ENCODE measurements at places on chromosomes 2 and 18.

- no peak for DNase-seq
These were observed 44.0 kb downstream of the CIB4 start for GRCh38 chr2:26597197-26597596.

DNA sequence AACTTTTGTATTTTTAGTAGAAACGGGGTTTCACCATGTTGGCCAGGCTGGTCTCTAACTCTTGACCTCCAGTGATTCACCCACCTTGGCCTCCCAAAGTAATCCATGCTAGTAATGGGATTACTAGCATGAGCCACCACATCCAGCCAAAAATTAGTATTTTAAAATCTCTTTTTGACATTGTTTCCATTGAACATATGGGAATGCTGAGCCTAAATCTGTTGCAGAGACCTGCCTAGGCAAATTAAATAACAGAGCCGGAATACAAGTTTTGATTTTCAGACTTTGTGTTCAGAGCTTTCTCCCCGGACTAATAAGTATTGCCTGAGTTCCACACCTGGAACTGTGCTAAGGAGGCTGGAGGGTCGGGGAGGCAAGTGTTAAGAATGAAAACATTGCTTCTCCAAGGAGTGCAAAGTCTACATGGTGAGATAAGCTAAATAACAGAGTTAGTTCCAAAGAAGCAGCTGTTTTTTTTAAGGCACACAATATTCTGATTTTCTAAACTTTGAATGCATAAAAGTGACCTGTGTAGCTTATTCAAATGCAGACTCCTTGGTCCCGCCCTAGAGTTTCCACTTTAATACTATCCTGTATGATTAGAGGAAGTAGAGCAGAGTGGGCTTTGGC lies 150.6 kb upstream of the CELF4 start:
- DNase-seq: no peak

DNA sequence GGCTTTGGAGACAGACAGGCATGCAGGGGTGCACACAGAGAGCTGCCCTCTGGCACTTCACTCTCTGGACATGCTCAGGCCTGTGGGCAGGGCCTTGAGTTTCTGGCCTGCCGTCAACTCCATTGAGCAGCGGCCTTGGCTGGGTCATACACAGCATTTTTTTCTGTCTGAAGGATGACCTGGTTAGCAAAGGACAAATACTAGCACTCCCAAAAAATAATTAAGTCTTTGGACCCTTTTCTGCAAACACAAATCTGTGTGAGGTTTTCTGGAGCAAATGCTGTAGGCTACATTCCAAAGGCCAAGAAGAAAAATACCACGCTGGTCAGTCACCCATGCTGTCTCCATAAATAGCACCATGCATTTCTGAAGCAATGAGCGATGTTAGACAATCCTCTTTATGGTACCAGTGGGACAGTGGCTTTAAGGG lies 124.7 kb upstream of the CTAGE1 start:
- DNase-seq: no peak

- no peak for DNase-seq
These were observed 464 bp upstream of the SESTD1 start for GRCh38 chr2:179265082-179265510.

GRCh38 chr2:58543442-58543841 lies 302.3 kb upstream of the FANCL start:
- no peak for DNase-seq

DNA sequence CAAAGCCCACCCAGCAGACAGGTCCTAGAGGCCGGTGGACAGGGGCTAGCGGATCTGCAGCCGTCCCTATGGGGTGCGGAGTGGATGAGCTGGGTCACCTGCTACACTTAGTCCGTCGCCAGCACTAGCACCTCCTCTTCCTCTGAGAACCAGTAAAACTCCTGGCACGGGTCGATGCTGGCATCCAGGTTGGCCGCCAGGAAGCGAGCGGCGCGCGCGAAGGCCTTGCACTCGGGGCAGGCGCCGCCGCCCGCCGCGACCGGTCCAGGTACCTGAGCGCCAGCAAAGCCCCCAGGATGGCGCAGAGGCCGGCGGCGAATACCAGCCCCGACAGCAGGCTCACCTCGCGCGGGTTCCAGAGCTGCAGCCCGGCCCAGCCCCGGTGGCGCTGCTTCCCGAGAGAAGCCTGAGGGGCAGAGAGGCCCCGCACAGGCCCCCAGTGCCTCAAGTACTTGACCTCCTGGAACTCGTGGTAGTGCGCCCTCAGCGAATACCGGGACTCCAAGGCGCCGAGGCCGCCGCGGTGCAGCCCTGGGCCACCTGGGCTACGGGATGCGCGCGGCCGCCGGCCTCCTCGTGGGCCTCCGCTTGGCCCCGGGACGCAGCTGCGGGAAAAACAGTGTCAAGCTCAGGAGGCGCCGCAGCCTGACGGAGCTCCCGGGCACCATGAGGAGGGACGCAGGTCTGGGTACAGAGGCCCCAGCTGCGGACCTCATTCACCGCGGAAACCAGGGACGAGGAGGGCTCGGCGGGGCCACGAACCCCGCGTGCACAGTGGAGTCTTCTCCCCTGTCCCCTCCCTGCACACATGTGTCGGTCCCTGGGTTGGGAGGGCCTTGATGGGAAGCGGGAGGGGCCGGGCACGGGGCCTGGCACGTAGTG lies 27.5 kb upstream of the ALPP start:
- no peak for DNase-seq

GRCh38 chr2:164898475-164898874 lies 56.9 kb downstream of the SLC38A11 start:
- DNase-seq: no peak

- no peak for DNase-seq
These were observed 81.5 kb upstream of the EML6 start for GRCh38 chr2:54641988-54642387.

GRCh38 chr2:224881846-224882245 lies 160.4 kb downstream of the DOCK10 start:
- DNase-seq: no peak

DNA sequence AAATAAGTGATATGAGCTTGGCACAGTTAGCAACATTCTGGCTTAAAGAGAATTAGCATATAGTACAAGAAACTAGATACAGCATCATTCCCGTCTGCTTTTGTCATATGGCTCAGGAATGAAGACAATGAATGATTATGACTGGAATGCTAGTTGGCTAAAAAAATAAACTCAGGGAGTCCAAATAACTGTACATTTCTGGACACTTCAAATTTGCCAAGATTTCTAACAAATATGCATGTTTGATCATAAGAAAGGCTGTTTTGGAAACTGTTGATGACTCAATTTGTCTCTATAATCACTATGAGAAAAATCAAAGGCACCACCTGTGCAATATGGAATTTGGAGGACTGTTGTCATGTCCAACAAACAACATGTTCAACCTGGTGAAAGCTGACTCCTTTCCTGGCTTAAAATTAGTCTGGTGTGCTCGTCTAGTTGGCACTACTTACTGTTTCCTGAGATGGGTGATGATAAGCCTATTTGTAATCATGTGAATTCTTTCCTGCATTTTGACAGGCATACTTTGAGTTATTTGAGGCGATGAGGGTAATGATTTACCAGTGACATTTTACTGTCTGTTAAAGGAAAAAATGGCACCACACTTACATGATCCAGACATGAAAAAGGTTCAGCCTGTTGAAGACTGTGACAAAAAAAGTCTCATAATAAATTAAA lies 133.9 kb upstream of the CDH20 start:
- DNase-seq: no peak

- no peak for DNase-seq
These were observed 38.6 kb downstream of the MARCHF7 start for GRCh38 chr2:159750873-159751272.

DNA sequence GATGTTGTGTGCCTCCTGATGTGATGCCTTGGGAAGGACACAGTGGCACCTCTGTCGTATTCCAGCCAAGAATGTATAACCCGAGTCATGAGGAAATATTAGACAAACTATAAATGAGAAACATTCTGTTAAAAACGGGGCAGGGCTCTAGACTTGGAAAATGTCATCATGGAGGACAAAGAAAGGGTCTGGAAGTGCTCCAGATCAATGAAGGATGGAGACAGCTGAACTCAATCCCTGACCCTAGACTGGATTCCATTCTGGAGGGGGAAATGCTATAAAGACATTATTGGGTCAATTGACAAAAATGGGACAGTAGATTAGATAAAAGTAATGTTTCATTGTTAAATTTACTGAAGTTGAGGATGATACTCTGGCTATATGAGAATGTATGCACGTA lies 92.1 kb downstream of the SLC4A3 start:
- no peak for DNase-seq

GRCh38 chr2:68469935-68470334 lies 2.5 kb downstream of the APLF start:
- no peak for DNase-seq

GRCh38 chr18:7618891-7619442 lies 51.9 kb downstream of the PTPRM start:
- no peak for DNase-seq

DNA sequence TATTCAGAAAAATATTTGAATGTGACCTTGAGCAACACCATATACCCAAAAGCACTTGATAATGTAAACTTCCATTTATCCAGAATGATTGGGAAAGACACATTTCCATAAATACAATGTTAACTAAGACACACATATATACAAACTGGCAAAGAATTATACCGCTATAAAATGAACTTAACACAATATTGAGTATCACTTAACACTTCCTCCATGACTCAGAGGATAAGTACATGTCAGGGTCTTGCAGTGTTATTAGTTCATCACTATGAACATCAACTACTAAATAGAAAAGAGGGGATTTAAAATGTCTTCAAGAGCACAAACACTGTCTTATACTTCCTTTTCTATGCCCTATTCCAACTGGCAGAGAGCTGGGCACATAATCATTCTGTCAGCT lies 18.6 kb downstream of the WDSUB1 start:
- no peak for DNase-seq

- no peak for DNase-seq
These were observed 104.9 kb downstream of the IRS1 start for GRCh38 chr2:226694586-226695284.

DNA sequence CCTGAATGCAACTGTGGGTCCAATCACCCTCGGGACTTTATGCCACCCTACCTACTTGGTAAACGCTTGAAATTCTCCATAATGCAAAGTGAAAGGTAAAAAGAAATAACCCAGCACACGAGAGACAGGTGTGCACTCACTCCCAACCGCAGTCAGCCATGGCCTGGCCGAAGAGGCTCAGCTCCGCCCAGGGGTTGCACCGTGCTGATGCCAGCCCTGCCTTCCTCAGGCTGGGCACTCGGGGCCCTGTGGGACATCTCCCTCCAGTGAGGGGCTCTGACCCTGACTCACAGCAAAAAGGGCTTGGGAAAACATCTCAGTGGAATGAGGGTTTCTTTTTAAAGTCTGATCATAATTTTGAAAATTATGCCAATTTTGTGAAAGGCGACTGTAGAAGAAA lies 13.3 kb downstream of the SLC66A2 start:
- DNase-seq: no peak

- DNase-seq: peak; percentile 49
These were observed 38.5 kb downstream of the LPIN1 start for GRCh38 chr2:11784747-11785610.

DNA sequence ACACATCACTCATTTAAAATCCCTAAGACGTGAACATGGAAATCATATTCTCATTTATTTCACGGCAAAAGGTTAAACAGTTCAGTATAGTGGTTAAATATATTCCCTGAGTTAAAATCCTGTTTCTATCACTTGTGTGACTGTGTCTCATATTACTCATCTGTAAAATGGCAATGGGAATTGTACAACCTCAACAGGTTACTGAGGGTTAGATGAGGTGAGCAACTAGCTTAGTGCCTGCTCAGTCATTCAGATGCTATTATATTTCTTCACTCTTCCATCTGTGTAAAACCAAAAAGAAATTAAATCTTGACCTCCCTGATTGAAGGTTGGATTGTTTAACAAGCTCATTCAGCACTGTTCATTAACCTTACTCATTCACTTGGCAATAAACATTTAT lies 212.4 kb upstream of the STK17B start:
- DNase-seq: no peak

DNA sequence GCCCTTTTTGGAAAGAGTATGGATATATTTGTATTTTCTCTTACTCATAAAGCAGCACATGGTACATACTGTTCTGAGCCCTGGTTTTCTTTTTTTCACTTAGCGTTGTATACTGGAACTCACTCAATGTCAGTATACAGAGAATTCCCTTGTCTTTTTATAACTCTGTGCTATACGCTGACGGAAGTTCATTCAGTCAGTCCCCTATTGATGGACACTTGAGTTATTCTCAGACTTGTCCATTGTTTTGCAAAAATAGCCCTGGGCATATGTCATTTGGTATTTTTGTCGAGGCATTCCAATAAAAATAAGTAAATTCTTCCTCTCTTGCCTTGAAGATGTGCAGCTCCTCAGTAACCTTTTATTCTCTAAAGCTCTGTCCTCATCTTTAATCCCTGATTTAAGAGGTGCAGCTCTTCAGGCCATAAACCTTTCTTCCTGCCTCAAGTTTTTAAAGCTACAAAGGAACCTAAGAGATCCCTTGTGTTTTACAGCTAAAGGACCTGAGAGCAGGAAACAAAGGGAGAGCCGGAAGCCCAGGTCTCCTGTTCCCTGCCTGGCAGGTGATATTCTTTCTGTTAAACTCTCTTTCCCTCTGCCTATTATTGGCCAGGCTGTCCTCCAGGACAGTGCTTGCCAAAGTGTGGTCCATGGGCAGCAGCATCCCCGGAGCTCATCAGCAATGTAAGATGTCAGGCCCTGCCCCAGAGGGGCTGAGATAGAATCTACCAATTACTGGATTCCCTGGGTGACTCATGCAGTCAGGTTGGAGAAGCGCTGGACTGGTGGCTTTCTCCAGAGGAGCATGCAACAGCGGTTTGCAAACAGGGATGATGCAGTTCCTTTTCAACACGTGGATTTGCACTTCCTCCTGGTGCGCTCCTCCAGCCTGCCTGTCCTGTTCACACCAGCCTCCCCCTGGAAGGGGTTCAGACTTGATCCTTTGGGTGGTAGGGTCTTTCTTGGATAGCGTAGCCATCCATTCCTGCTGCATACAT lies 158.0 kb downstream of the NEDD4L start:
- DNase-seq: no peak

GRCh38 chr2:68375582-68375981 lies 10.5 kb downstream of the PLEK start:
- no peak for DNase-seq

GRCh38 chr2:12932192-12932591 lies 215.5 kb downstream of the TRIB2 start:
- DNase-seq: no peak

- DNase-seq: no peak
These were observed 448.9 kb downstream of the NBAS start for GRCh38 chr2:15112216-15112615.

GRCh38 chr18:11785444-11786055 lies 65.7 kb upstream of the CHMP1B start:
- DNase-seq: no peak

- peak; percentile 32 for DNase-seq
These were observed 31.2 kb downstream of the STAMBP start for GRCh38 chr2:73859721-73860586.

DNA sequence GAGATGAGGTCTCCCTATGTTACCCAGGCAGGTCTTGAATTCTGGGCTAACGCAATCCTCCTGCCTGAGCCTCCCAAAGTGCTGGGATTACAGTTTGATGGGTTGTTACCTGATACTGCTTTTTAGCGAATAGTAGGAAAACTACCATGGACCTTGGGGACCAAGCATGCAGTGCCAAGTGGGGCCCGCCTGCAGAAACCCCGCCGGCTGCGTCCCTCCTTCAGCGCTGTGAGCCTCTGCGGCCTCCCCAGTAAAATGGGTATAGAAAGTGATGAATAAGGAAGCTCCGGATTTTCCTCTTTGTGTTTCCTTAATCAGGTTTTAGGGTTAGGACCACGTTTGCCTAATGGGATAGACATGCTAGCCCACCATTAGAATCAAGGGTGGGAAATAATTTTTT lies 30.4 kb downstream of the RAMP1 start:
- DNase-seq: no peak

Data from stimulated activated CD4-positive, alpha-beta T cell treated with anti-CD3 and anti-CD28 coated beads, Interleukin-2, amount 100 ng/mL, for 48 hours (primary cell).